ENCODE measurements at places on chromosomes 2 and 18.
A peak's percentile ranks its signal among the peaks of the same experiment; 100 is the strongest.

GRCh38 chr2:169109502-169110409 lies 40.4 kb downstream of the DHRS9 start:
- no peak for DNase-seq

GRCh38 chr2:167190053-167190452 lies 301.8 kb downstream of the XIRP2 start:
- peak; percentile 91 for DNase-seq

GRCh38 chr2:74179063-74179865 lies 585 bp upstream of the MOB1A start:
- DNase-seq, result no peak

- no peak for DNase-seq
These were observed 53.4 kb upstream of the TBR1 start for GRCh38 chr2:161362568-161363166.

GRCh38 chr2:80548469-80548868 lies 243.9 kb upstream of the LRRTM1 start:
- DNase-seq, result no peak

DNA sequence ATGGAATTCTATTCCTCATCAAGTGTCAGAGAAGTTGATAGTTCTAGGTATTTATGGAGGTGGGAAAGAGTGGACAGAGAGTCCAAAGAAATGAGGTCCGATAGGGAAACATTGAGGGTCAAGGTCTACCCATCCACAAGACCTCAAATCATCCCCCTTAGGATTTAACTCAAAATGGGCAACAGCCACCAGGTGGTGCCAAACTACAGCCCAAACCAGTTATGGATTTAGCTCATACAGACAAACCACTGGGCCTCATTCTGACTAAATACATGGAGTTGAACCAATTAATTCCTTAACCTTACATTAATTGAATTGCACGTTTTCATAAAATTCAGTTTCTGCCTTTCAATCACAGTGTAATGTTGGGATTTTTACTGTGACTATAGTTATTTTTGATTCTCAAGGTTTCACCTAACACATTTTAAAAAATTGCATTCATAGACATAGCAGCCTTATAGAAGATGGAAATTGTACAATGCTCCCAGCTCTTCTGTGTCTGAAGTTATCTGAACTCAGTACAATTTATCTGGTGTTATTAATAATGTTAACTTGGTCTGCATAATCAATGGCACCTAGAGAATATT lies 98.2 kb upstream of the HNMT start:
- no peak for DNase-seq

DNA sequence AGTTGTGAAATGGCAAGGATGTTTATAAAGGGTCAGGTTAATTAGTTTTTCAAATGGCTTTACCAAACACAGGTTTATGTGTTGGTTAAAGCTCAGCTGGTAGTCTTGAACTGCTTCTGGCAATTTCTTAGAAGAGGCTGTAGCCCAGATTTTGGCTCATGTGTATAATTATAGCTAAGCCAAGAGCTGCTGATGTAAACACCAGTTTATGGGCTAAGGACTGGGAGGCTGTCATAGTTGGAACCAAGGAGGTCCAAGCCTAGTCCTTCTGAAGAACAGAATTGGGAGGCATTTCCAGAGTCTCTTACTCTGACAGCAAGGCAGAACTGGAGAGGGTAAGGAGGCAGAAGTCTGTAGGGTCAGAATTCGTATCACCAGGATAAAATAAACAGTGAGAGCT lies 25.4 kb downstream of the UBE2E3 start:
- no peak for DNase-seq

DNA sequence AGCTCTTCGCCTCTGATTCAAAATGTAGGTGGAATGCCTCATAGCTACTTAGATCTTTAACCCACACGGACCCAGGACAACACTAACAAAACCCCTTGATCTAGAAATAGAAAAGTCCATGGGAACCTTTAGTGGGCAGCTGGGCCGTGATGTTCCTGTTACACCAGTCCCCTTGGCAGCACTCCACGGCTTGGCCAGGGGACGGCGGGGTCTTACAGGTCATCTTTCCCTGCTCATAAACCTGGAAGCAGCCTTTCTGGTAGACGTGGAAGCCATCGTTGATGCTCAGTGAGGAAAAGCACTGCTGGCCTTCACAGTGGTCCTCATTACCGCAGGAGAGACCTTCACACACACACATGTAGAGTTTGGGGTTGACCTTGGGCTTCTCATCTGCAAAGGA lies 95.9 kb downstream of the ACVR1 start:
- no peak for DNase-seq

GRCh38 chr2:155151472-155151871 lies 453.0 kb downstream of the KCNJ3 start:
- no peak for DNase-seq

DNA sequence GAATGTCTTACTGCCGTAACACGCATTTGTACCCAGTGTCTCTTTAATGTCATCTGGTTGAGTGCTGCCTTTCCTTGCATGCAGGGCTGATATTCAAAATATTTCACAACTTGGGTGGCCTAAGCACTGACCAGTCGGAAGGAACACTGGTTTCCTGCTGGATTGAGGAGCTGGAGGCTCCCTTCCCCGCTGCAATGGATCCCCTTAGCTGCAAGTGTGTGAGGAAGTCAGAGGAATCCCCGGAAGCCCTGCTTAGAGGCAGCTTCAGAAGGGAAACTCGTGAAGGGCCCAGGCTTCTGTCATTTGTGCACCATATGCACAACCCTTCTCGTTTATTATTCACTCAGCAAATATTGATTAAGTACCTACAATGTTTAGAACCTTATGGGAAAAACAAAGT lies 33.2 kb upstream of the SP3 start:
- no peak for DNase-seq

DNA sequence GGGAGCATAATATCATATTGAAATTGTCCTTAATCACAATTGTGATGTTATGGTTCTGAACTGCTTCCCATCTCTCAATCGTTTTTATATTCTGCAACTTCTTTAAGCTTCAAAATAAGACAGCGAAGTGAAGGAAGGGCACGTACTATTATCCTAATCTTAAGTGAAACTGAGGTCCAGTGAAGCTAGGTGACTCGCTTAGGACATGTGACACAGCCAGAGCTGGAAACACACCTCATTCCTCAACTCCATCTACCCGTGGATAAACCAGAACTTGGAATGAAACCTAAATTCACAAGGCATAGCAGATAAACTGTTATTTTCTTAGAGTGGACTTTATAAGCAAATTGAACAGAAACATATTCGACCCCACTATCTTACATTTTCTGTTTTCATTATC lies 191.2 kb upstream of the PXDN start:
- no peak for DNase-seq

GRCh38 chr2:44614940-44615339 lies 253.2 kb downstream of the CAMKMT start:
- DNase-seq, result no peak

DNA sequence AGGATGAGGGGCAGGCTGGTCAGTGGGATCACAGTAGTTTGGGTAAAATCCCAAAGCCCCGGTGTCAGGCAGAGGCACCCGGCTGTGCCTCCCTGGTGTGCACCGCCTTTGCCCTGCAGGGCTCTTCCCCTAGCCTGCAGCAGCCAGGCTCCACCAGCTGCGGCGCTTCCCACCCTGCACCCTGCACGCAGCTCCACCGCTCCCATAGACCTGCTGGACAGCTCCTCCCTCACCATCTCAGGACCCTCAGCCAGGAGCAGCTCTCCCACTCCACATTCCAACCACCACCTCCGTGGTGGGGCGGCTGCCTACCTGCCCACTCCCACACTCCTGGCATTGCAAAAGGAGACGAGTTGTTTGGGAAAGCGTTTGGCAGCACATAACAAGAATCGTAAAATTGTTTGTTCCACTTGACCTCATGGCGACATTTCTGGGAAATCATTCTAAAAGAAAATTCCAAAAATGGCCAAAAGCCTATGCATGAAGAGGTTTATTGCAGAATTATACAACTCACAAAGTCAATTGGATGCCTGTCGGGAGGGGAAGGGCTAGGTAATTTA lies 287.4 kb upstream of the HDAC4 start:
- no peak for DNase-seq

- peak; percentile 48 for DNase-seq
These were observed 6.9 kb downstream of the DCTN1 start for GRCh38 chr2:74373221-74373676.

GRCh38 chr2:37526323-37526722 lies 145.1 kb downstream of the CDC42EP3 start:
- DNase-seq, result no peak

DNA sequence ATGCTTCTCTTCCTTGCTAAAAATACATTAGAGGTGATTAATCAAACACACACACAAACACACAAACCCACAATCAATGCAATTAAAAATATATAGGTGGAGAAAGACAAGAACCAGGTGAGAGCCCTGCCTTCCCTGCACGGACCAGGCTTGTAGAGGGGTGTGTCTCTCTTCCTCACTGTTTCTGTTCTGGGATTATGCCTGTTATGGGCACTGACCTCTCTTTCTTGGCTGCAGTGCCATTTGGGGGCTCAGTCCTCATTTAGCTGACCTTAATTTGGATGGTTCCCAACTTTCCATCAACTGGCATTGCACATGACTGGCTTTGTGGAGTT lies 89.8 kb downstream of the SH3RF3 start:
- DNase-seq, result no peak

GRCh38 chr2:210611466-210611865 lies 55.1 kb downstream of the CPS1 start:
- DNase-seq, result no peak

DNA sequence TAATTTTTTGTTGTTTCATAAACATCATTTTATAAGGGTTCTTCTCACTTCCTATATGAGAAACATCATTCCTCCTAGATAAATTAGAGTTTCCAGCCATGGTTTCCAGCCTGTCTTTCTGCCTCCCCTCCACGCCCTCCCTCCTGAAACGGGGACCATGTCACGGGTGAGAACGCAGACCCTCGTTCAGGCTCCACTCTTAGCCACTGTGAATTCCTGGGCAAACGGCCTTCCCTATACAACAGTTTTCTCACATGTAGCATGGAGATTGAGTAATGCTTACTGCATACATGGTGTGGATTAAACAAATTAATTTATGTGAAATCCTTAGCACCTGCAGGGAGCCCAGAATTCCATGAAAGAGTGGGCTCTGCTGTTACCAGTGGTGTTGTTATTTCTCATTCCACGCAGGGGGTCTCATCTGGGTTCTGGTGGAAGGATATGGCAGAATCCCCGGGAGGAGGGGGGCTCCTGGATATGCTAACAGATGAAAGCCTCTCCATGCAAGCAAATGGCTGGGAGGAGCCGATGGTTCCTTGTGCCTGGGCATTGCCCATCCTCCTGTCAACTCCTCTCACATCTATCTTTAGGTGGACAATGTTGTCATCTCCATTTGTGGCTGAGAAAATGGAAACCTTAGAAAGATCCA lies 54.0 kb upstream of the TWIST2 start:
- DNase-seq, result no peak

- DNase-seq, result no peak
These were observed 978.2 kb downstream of the CPS1 start for GRCh38 chr2:211534632-211535031.

DNA sequence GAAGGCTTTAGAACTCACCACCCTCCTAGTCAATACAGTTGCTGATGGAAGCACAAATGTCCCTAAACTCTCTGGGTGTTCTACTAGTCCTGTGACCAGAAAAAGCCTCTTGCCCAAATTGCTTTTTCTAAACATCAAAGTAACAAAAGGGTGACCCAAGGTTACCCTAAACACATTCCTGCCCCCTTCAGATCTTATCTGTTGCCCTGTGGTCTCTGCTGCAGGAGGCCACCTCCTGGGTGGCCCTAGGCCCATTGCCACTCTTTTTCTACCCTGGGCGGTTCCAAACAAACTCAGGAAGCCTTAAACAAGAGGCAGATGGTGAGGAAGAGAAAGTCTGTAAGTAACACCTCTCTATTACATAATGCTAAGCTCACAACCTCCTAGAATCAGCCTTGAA lies 3.3 kb downstream of the RNF152 start:
- DNase-seq, result no peak

DNA sequence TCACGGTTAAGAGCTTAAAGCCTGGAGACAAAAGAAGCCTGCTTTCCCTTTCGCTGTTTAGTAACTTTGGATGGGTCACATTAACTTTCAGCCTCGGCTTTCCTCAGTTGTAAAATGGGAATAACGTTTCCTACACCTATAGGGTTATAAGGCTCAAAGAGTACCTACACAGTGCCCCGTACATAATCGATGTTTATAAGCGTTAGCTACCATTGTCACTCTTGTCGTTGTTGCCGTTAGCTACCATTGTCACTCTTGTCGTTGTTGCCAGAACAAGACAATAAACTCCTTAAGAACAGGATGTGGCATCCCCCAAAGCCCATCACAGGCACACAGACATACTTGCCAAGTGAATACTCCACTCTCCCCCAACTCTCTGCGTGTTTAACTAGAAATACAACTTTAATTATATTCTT lies 901 bp upstream of the MFSD6 start:
- no peak for DNase-seq

- DNase-seq, result no peak
These were observed 172.7 kb upstream of the FHL2 start for GRCh38 chr2:105571445-105571987.

DNA sequence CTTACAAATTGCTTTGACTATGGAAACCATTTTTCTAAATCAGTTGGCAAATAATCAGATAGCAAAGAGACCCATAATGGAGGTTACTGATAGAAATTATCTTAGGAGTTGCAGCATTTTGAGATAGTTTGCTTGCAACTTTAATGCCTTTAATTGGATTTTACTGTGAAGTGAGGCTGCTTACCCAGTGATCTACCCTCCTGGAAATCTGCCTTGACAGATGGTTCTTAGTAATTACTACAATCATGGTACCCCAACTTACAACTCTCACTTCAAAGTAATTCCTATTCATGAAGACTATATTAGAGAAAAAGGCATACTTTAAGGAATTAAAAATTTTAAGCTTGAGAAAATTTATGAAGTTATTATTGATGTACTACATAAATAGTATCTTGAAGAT lies 1288.6 kb upstream of the CDH2 start:
- DNase-seq, result no peak

- no peak for DNase-seq
These were observed 337.8 kb upstream of the TCF4 start for GRCh38 chr18:55925772-55926171.

GRCh38 chr2:215356948-215357461 lies 45.1 kb downstream of the ATIC start:
- no peak for DNase-seq

DNA sequence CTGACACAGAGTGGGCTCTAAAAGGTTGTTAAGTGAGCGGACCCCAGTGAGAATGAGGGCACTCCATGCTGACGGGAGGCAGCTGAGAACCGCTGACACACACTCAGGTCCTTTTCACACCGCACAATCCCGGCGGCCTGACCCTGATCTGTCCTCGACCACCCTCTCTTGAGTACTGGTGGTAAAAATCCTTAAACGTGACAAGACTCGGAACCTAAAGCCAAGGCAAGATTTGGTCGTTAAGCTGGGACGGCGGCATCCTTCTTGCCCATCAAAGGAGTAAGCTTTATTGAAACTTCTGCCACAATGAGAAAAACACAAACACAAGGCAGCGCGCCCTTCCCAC lies 569 bp downstream of the TMX3 start:
- DNase-seq, result no peak

DNA sequence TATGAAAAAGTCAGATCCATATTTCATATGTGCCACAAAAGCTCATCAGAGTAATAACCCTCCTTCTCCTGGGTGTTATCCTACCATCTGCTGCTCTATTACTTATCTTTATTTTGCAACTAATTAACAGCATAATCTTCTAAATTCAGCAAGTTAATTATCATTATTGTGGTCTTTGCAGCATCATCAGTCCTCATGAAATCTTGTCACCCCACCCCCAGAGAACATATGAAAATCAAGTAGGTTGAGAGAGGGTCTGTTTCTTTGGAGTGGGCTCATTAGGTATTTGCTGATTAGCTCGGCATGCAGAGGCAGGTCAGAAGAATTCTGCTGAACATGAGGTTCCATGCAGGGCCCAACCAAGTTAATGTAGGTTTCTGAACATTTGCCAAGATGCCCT lies 64.8 kb downstream of the ATF2 start:
- no peak for DNase-seq
